ENCODE measurements at places on chromosomes 13 and 19.

DNA sequence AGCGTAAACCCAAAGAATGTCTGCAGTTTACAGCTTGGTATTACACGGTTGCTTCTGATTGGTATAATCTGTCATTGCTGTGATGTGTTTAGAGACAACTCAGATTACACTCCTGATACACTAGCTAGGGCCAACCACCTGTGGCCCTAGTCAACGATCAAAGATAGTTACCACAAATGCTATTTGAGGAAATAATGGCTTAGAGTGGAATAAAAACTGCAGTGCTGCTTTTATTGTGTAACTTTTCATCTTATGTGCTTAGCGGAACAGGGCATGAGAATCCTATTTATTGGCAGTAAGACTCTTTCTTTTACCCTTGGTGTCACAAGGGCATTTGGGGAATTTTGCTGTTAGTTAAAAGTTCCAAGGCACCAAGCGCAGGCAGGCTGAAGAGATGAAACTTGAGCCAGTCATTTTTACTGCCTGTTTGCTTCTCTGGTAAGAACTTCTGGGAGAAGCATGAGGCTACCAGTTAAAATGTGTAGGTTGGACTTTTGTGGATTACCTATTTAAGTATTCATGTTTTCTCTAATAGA lies 363.3 kb downstream of the KCNRG start:
- DNase-seq = peak; percentile 59

DNA sequence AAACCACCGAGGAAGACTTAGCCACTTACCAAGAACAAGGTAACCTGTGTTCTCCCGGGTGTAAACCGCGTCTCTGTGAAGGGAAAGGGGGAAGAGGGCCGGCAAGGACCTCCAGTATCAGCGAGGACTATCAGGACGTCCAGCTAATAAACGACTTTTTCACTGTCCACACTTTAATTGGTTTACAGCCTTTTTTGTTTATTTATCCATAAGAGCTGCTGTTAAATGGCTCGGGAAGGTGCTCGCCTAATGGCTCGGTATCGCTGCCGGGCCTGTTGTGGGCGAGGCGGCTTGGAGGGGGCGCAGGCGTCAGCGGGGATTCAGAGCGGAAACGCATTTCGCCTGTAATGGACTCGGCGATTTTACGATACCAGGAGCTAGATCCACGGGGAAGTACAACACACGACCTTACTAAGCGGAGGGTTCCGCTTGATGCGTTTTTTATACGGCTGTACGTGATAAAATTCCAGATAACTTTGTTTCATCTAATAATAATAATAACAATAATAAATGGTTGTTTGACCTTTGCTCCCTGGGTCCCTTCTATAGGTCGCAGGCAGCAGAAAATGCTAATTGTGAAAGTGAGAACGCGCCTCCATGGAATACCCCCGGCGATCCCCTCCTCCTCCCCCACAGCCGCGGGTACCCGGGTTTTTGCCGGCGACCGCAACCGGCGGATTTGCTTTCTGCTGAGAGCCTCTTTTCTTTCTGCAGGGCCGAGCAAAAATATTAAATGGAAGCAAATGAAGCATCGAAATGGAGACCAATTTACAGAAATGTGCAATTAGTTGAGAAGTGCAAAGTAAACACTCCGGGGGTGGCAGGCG lies 2.5 kb upstream of the PDX1 start:
- no peak for DNase-seq

DNA sequence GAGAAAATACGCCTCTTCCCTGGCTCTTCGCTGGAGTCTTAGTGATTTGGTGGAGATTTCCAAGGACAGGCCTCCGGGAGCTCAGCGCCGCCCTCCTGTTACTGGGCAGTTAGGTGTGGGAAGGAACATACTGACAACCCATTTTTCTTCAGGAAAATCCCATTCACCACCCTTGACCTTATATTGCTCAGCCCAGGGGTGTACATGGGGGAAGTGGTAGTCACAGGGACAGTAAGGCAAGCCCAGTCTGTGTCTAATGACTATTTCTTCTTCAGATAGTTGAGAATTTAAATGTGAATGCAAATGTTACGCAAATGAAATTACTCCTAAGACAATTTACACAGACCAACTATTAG lies 119.4 kb downstream of the UQCRFS1 start:
- no peak for DNase-seq

- no peak for DNase-seq
These were observed 136.0 kb downstream of the ATP11A start for GRCh38 chr13:112825875-112826274.

GRCh38 chr13:51364404-51365008 lies 25.0 kb downstream of the SERPINE3 start:
- DNase-seq = no peak

DNA sequence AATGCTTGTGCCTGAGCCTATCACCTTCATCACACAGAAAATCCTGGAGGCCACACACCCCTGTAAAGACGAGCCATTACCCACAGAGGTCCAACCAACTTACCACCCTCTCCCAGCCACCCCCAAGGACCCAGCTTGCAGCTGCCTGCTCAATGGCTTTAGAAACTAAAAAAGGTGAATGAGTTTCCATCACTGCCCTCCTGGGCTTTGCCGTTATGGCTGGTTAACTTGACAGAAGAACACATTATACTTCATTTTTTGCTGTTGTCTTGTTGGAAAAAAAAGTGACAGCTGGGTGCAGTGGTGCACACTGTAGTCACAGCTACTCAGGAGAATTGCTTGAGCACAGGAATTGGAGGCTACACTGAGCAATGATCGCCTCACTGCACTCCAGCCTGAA lies 17.4 kb upstream of the FEM1A start:
- DNase-seq = no peak

- no peak for DNase-seq
These were observed 30.2 kb upstream of the SLC15A1 start for GRCh38 chr13:98782654-98783053.

DNA sequence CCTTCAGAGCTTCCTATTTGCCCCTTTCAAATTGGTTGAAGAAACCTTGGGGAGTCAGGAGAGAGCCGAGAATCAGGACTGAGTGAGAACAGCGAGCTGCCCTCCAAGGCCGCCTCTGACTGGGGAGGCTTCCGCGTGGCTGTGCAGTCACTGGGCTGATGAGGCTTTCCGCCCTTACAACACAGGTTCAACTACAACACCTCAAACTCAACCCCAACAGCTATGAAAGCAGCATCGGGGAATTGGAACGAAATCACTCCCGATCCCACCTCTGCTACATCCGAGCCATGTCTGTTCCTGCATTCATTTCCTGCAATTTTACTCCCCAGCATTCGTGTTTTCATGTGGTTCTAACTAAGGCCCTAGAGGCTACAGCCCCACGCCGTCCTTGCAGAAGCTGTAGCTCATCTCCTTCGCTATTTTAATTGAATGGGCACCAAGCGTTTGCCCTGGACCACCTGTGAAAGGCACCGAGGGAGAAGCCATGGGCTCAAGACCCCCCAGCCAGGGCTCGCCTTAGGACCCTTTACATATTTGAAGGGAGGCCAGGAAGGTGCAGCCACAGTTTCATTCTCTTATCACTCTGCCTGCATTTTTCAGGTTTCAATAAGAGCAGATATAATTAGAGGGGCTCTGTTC lies 12.3 kb upstream of the RASA3 start:
- DNase-seq = no peak

- no peak for DNase-seq
These were observed 1242.2 kb upstream of the MIR17HG start for GRCh38 chr13:90105276-90105675.

- DNase-seq = peak; percentile 73
These were observed 11.5 kb upstream of the CAPNS1 start for GRCh38 chr19:36128392-36128736.

DNA sequence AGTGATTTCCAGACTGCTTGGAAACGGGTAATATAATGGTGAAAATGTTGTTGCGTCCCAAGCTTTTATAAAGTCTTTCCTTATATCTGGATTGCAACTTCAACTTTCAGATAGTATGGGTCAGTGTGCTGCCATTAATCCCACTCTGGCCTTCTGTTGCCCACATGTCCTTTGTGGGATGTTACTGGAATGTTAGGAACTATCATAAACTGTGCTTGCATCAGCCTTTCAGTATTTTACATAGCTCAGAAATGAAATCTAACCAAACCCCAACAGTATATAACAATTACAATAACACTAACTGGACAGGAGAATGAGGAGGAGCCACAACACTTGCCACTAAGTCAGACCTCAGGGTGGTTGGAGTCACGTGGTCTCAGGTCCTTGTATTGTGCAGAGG lies 78.9 kb downstream of the LNX2 start:
- DNase-seq = no peak

DNA sequence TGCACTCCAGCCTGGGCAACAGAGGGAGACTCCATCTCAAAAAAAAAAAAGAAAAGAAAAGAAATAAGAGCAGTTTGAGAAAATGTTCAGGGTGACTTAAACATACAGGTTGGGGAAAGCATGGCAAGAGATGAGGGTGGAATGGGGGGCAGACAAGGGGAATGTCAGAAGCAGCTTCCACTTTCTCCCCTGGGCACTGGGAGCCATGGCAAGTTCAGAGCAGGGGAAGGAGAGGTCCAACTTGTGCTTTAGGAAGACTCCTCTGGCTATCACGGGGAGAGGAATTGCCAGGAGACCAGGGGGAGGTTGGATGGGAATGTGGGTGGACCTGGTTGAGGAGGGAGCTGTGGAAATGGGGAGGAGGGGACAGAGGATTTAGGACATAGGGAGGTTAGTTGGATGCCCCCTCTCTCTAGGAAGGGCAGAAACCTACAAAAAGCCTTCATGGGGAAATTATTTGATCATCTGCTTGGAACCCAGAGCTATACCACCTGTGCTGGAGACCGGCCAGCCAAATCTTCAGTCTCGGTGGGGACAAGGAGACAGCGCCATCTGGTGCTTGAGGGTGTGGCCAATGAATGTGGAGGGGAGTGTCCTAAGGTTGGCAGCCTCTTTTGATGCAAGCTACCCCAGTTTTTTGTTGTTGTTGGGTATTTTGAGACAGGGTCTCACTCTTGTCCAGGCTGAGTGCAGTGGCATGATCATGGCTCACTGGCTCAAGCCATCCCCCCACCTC lies 7.3 kb upstream of the STRN4 start:
- DNase-seq = peak; percentile 90

GRCh38 chr13:42821437-42821836 lies 40.1 kb downstream of the FAM216B start:
- no peak for DNase-seq

GRCh38 chr19:35269438-35270117 lies 816 bp downstream of the USF2 start:
- peak; percentile 83 for DNase-seq

DNA sequence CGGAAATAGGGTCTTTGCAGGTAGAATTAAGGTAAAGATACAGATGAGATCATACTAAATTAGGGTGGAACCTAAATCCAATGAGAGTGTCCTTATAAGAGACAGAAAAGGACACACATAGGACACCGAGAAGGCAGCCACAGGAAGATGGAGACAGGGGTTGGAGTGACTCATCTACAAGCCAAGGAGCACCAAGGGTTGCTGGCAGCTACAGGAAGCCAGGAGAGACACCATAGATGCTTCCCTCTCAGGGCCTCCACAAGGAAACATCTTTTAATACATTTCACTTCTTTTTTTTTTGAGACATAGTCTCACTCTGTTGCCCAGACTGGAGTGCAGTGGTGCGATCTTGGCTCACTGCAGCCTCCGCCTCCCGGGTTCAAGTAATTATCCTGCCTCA lies 10.1 kb downstream of the TMEM143 start:
- DNase-seq = no peak

GRCh38 chr13:20711301-20712044 lies 8.0 kb downstream of the IL17D start:
- peak; percentile 26 for DNase-seq

DNA sequence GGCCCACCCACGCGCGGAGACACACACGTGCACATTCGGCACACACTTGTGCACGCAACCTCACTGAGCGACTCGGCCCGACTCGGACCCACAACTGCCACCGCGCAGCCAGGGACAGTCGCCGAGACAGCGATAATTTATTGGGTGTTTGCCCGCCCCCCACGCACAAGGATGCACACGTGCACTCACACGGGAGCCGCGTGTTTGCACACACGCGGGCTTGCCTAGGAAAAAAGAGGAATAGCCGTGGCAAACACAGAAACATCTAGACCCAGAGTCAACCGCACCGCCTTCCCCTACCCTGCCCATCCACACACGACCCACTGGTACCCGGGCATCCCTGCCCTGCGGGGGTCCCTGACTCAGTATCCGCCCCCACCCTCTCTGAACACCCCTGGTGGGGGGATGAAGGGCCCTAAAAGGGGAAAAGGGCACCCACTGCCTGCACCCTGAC lies 1.1 kb upstream of the SSBP4 start:
- no peak for DNase-seq

DNA sequence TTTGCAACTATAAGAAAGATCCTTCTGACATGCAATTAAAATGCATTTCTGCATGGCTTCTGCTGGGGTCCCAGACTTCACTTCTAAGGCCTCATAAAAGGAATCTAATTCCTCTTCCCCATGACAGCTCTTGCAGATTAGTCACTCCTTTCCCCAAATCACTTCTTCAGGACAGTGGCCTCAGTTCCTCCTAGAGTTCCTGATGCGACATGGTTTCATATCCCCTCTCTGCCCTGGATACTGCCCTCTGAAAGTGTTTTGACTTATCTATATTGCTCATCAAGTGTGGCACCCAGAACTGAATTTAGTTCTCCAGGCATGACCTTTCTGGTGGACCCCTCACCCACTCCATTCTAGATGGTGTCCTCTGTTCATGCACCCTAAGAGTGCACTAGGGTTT lies 238.1 kb downstream of the FOXO1 start:
- DNase-seq = no peak

DNA sequence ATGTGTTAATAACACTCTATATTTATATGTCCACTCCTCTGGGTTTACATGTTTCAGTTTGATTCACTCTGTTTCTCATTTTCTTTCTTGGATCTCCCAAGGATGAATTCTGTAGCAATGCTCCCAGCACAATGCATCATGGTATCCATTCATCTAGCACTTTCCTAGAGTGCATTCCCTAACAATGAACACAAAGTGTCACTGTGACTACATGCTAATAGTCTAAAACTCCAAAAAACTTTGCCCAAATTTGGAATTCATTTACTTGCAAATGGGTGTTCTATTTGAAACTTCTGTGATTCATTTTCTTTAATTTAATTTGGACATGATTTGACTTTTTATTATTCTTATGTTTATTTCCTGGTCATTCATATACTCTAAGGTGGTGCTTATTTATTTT lies 286.3 kb downstream of the POU4F1 start:
- peak; percentile 19 for DNase-seq

- peak; percentile 88 for DNase-seq
These were observed at the start of gene CEBPA for GRCh38 chr19:33302175-33302973. CEBPA (minus strand) TSS chr19:33302534; CDS start chr19:33302414, 120 bp downstream.

GRCh38 chr13:36453516-36453915 lies 21.2 kb downstream of the CCNA1 start:
- DNase-seq = peak; percentile 32

DNA sequence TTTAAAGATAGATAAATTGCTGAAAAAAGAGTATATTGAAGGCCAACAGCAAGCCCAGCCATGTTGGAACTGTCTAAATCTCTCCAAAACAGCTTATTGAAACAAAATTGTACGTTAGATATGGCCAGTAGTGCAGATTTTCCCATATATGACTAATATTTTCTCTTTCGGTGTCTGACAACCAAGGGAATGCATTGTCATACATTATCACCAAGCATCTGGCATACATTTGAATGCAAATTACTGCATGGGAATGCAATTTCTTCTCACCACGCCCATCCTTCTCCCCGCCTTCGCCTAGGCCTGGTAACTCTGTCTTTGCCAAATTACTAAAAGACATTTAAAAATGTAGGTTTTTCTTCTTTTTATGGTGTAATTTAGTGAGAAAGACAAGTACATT lies 32.5 kb upstream of the IRS2 start:
- DNase-seq = no peak

- DNase-seq = no peak
These were observed 20.6 kb downstream of the GNA11 start for GRCh38 chr19:3114811-3115210.

Measured in NCI-H82 (cell line).